Stimulated activated CD4-positive, alpha-beta T cell treated with anti-CD3 and anti-CD28 coated beads, Interleukin-12 subunit alpha, Interleukin-12 subunit beta, amount 100 ng/mL, for 24 hours (primary cell): ENCODE measurements at places on chromosomes 12 and 14.

GRCh38 chr12:27866373-27867101 is 86.5 kb upstream of the MANSC4 start:
- DNase-seq, result no peak

DNA sequence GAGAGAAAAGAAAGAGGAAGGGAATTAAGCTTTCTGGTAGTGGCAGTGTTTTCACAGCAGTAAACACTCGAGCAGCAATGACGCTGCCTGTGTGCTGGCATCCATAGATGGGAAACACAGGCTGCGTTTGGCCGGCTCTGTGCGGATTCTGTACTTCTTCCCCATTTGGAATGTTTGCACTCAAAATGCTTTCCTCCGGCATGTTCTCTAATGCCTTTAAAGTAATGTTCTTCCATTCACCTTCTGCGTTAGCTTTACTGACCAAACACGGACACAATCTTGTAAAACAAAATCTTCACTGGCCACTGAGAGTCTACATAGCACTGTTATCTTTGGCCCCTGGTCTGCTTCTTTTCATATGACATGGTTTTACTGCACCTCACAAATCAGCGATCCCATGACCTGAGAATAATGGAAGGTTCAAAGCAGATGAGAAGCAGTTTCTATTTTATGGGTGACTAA is 31.4 kb downstream of the DCP1B start:
- DNase-seq, result no peak

- peak; percentile 96 for DNase-seq
Observed at GRCh38 chr12:66301944-66302826, at the start of gene HELB. TSS of gene HELB (plus strand) at chr12:66302493. CDS start at chr12:66302604, 111 bp downstream.

DNA sequence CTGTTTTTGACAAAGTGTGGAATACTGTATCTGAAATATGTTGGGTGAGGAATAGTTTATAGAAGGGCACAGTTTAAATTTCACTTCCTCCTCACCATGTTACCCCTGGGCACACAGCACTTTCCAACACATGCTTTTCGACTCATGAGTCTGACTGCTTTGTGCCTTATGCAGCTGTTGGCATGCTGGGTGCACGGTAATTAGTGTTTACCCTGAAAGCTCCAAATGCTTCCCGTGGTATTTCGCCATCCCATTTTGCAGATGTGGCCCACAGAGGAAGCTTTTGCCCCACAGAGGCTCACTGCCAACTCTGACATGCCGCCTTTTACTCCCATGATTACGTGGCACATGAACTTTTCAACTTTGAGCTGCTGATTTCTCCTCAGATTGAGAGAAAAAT is 168.6 kb downstream of the PRKCH start:
- no peak for DNase-seq
